ENCODE measurements at places on chromosomes 3 and 15.
A peak's percentile ranks its signal among the peaks of the same experiment; 100 is the strongest.

- no peak for DNase-seq
Measured at GRCh38 chr3:178562947-178563232, 26.7 kb downstream of the KCNMB2 start.

DNA sequence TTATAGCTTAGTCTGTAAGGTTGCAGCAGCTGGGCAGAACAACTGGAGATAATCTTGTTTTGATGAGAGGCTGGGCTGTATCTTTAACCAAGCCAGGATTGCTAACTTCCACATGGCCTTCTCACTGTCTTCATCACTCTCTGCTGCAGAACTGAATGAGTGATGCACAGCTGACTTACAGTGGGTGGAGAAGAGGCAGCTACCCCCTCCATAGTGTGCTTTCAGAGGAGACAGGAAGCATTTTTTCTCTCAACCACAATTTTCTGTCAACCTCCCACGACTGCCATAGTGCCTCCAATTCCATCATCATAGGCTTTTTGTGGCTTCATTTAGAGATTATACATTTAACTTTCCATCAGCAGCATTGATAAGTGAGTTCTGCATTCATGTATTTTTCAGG is 168.2 kb downstream of the CLSTN2 start:
- DNase-seq = no peak

DNA sequence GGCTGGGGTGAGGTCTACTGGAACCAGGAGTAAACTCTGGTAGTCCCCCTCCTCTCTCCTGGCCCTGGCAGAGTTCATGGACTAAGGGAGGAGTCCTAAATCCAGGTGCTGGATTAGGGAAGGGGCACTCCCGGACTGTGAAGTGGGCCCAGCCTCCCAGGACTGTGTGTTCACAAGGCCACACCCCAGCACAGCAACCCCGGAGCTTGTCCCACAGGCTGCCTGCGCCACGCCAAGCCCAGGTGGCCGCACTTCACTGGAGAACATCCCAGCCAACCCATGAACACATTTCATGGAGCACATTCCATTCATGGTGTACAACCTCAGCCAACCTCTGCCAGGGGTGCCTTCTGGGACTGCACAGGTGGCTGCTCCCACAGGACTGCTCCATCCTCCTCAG is 8.2 kb downstream of the ARPIN start:
- DNase-seq = no peak

DNA sequence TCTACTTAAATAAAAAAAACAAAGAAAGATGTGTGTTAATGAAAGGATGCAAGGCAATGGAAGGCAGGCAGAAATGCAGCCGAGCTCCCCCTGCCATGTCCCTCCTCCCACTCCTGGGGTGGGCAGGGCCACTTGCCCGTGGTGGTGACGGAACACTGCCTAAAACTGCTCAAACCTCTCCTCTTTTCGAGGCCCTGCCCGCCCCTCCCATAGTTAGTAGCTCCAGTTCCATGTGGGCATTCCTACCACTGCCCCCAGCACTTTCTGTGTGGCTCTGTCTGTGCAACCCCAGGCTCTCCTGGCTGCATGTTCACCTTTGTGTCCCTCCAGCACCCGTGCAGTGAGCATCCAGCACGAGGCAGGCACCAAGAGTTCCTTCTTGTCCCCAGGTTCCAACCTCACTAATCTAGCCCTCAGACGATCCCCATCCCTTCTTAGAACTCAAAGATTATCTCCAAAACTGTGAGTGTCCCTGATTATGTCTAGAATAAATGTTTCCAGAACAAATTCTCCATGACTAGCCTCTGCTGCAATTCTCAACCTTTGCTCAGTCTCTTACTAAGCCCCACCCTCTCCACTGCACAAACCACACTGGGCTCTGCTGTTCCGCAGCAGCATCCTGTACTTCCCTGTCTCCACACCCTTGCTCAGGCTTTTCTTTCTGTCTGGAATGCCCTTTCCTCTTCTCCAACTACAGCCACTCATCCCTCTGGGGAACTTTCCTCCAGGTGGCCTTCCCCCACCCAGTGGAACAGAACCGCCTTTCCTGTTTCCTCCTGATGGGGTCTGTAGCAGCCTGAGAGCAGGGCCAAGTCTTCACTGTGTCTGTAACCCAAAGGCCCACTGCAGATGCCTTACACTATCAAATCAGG is 32.6 kb upstream of the SPTBN5 start:
- no peak for DNase-seq

DNA sequence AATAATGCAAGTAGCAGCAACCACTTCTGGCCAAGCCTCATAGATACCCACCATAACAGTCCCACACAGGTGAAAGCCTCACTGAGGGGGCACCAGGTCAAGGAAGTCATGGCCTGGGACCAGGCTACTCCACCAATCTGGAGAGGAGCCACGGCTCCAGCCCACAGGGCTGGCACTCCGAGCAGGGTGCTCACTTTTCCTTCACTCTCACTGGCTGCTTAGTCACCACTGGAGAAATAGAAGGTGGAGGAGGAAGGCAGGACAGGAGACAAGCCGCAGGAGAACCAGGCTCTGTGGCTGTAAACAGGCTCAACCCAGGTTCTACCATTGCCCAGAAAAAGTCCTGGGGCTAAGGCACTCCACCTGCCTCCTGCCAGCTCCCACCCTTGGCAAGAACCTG is 1.2 kb downstream of the USP19 start:
- no peak for DNase-seq

DNA sequence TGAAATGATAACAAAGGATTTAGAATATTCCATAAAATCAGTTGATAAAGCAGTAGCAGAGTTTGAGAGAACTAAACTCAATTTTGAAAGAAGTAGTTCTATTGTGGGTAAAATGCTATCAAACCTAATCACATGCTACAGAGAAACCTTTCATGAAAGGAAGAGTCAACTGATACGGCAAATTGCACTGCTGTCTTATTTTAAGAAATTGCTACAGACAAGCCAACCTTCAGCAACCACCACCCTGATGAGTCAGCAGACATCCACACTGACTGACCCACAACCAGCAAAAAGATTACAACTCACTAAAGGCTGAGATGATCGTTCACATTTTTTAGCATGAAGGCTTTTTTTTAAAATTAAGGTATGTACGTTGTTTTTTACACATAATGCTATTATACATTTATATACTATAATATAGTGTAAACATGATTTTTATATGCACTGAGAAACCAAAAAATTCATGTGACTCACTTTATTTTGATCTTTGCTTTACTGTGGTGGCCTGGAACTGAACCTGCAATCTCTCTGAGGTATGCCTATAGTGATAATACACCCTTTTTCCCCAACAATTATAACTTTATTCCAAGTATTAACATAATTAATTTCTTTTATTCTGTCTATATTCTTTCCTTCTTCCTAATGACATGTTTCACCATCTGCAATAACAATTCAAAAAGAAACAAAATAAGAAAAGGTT is 109.9 kb downstream of the TBC1D5 start:
- DNase-seq = peak; percentile 90

- DNase-seq = no peak
Measured at GRCh38 chr3:165393461-165393860, 197.3 kb upstream of the SLITRK3 start.

- peak; percentile 94 for DNase-seq
Measured at GRCh38 chr15:64438653-64439447, 21.5 kb upstream of the ZNF609 start.

- no peak for DNase-seq
Measured at GRCh38 chr3:54073386-54073785, 49.0 kb upstream of the CACNA2D3 start.

DNA sequence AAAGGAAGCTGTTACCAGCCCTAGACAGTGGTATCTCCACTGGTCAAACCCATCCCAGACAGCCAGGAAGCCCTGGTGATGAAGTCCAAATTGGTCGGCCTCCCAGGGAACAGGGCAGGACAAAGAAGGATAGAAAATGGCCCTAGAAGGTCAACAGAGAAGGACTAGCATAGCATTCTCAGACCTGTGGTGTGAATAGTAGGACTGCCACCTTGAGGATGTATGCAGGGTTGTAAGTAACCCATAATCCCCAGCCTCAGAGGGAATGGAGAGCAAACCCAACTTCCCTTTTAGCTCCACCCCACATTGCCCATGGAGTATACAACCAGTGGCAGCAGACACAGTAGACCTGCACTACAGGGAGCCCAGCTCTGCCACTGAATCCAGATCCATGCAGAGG is 68.6 kb upstream of the EIF1B start:
- DNase-seq = peak; percentile 19

- DNase-seq = peak; percentile 37
Measured at GRCh38 chr3:8563597-8563996, 62.0 kb downstream of the LMCD1 start.

GRCh38 chr3:174548841-174549623 is 310.1 kb upstream of the NAALADL2 start:
- DNase-seq = no peak

DNA sequence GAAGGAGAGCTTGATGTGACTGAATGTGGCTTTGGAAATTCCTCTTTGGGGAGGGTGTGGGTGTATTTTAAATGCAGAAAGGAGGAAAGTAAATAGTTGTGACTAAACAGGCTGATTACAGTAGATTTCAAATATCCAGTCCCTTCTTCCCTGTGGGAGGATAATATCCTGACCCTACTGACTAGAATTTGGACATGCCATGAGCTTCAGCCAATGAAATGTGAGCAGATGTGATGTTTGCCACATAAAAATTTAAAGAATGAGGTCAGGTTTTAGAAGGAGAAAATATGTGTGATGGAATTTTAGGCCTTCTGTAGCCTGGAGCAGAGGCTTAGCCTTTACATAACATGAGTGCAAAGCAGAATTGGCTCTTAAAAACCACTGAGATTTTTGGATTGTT is 1218.9 kb downstream of the ROBO2 start:
- DNase-seq = no peak

DNA sequence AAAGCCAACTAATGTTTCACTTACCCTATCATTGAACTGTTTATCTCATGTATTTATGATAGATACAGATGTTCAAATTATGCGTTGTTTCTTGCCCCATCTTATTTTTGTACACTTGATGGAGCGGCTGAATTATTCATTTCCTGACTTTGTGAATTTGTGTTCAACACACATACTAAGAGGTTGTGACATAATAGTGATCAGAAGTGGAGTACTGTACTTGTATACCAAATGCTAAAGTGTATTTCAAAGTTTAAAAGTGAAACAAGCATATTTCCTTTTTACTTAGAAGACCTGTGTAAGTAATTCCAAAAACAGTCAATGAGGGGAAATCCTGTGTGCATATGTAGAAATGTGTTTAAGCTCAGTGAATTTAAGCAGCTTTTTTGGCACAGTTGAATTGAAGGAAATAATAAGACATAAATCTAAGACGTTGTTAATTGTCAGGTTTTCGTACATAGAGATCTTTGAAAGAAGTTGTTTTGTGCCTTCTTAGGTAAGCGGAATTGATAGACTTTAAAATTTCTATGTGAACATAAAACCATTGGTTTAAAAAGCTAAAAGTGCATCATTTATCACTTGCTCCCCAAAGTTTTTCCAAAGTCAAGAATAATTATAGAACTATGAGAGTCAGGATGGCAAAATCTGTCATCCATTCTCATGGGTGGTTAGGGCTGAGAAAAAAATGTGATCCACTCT is 1.9 kb downstream of the NFKBIZ start:
- DNase-seq = no peak

DNA sequence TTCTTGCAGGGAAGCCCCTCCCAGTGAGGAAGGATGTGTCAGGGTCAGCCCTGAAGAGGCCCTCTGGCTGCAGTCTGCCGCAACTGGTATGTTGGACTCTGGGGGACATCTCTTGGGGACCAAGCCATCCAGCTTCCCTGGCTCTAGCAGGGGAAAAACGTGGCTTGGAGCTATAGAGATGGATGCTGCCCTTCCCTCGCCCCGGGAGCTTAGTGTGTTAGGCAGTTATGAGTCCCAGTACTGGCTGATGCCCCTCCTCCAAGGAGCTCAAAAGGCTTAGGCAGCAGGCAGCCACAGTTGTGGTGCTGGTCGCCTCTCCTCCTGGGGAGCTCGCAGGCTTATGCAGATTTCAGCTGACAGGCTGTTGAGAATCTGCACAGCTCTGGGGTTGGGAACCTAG is 353.1 kb upstream of the GBE1 start:
- DNase-seq = no peak

DNA sequence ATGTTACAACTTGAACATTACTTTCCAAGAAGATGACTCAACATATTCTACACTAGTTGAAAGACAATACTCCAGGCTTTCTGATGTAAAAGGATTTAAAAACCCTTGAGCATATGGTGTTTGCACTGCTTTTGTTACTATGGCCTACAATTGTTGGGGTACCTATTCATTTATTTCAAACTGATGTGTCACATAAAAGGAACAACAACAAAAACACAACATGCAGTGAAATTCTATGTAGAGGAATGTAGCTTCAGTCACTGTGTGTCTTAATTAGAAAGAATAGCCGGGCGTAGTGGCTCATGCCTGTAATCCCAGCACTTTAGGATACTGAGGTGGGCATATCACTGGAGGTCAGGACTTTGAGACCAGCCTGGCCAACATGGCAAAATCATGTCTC is 1.6 kb downstream of the SPATA16 start:
- peak; percentile 27 for DNase-seq

DNA sequence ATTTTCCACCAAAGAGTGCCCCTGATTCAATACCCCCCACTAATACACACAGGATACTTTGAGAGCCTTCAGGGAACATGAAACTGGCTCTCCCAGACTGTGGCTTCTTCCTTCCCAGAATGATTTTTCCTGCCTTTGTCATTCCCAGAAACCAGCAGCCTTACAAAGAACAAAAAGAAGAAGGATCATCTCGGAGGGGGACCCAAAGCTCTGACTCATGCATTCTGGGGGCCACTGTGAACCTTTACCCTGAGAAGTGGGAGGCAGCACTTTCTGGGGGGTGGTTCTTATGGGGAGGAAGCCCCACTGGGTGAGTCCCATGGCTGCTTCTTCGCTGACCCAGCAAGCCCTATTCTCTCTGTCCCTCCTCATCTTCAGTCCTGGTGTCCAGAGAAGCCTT is 44.7 kb upstream of the RAD18 start:
- DNase-seq = no peak

- DNase-seq = no peak
Measured at GRCh38 chr3:189636048-189636447, 4.9 kb downstream of the TP63 start.

GRCh38 chr3:66490214-66490613 is 10.6 kb downstream of the LRIG1 start:
- no peak for DNase-seq

DNA sequence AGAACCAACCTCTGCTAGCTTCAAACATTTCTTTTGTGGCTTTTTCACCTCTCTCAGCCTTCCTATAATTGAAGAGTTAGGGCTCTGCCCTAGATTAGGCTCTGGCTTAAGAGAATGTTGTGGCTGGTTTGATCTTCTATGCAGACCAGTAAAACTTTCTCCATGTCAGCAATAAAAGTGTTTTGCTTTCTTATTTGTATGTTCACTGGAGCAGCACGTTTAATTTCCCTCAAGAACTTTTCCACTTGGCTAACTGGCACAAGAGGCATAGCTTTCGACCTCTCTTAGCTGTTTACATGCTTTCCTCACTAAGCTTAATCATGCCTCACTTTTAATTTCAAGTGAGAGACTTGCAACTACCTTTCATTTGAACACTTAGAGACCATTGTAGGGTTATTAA is 964.7 kb downstream of the ROBO2 start:
- DNase-seq = no peak

DNA sequence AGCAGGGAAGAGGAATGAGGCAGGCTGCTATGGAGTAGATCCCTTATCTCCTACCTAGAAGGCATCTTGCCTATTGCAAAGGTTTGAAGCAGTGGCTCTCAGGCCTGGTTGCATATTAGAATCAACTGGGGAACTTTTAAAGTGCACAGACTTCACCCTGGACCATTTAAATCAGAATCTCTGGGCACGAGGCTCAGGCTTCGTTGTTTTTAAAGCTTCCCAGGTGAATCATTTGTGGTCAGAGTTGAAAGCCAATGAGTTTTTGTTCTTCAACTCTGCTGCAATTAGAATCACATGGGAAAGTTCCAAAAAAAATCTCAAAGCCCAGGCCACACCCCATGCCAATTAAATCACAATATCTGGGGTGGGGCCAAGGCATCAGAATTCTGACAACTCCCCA is 773.1 kb downstream of the AGBL1 start:
- DNase-seq = no peak

Measured in OCI-M1 (cell line).